ENCODE measurements at places on chromosomes 3 and 15.

- no peak for DNase-seq
These were observed 15.0 kb downstream of the RPLP1 start for GRCh38 chr15:69467636-69468035.

- no peak for DNase-seq
These were observed 60.9 kb upstream of the NPHP3 start for GRCh38 chr3:132783152-132783551.

- DNase-seq = no peak
These were observed 1.5 kb upstream of the SNX22 start for GRCh38 chr15:64149893-64150578.

DNA sequence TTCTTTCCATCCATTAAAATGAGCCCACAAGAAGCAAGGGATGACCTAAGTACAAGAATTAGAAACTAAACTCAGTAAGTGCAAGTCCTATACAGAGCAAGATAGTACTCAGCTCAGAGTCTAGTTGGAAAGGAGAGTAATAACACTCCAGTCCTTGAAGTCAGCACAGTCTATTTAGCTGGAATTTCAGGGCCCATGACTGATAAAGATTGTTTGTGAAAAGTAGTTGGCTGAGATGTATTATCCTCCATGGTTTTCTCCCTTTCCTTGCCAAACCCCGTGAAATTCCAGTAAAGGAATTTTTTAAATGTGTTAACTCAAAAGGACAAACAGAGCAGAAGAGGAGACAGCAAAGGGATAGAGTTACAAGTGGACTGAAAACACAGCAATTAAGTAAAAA, 127.2 kb upstream of the STT3B start:
- DNase-seq = no peak
